ENCODE measurements at places on chromosomes 16 and 17.

GRCh38 chr16:84930298-84931106 is 80.8 kb downstream of the ZDHHC7 start:
- DNase-seq, result no peak

GRCh38 chr17:64174686-64175456 is 44.9 kb upstream of the ERN1 start:
- peak; percentile 18 for DNase-seq

- no peak for DNase-seq
These were observed 519.7 kb upstream of the CA10 start for GRCh38 chr17:52678211-52678610.

DNA sequence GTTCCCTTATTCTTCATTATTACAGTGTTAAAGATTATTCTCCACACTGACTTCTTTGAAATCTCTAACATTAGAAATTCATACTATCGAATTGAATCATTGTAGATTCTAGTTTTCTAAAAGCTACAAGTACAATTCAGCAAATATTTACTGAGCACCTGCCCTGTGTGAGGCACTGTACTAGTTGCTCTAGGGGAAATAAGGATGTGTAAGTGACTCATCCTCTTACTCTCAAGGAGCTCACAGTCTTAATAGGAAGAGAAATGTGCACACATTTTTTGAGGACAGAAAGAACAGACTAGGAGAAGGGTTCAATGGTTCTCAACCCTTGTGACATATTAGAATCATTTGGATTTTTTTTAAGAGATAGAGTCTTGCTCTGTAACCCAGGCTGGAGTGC is 7.7 kb upstream of the SLFN12L start:
- DNase-seq, result no peak

GRCh38 chr17:46191322-46192188 is 1.7 kb downstream of the KANSL1 start:
- DNase-seq, result peak; percentile 40

GRCh38 chr16:50517450-50518252 is 30.5 kb upstream of the NKD1 start:
- DNase-seq, result no peak

GRCh38 chr16:88859381-88860091 is 2.6 kb downstream of the TRAPPC2L start:
- DNase-seq, result no peak

GRCh38 chr17:60559995-60560859 is 34.2 kb upstream of the APPBP2 start:
- no peak for DNase-seq

DNA sequence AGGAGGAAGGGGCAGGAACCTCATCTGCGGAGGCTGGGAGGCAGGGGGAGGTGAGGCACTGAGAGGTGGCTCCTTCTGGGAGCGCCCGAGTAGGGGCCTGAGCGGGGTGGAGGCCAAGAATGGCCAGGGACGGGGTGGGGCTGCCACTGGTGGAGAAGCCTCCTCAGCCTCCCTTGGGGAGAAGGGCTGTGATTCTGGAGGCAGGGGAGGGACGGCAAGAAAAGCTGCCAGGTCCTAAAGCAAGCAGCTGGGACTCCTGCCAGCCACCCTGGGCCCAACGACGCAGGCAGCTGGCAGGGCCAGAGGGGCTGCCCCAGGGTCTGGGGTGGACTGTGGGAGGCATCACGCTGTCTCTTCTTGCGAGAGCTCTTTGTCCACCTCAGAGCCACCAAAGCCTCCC is 12.7 kb upstream of the MLKL start:
- DNase-seq, result no peak

DNA sequence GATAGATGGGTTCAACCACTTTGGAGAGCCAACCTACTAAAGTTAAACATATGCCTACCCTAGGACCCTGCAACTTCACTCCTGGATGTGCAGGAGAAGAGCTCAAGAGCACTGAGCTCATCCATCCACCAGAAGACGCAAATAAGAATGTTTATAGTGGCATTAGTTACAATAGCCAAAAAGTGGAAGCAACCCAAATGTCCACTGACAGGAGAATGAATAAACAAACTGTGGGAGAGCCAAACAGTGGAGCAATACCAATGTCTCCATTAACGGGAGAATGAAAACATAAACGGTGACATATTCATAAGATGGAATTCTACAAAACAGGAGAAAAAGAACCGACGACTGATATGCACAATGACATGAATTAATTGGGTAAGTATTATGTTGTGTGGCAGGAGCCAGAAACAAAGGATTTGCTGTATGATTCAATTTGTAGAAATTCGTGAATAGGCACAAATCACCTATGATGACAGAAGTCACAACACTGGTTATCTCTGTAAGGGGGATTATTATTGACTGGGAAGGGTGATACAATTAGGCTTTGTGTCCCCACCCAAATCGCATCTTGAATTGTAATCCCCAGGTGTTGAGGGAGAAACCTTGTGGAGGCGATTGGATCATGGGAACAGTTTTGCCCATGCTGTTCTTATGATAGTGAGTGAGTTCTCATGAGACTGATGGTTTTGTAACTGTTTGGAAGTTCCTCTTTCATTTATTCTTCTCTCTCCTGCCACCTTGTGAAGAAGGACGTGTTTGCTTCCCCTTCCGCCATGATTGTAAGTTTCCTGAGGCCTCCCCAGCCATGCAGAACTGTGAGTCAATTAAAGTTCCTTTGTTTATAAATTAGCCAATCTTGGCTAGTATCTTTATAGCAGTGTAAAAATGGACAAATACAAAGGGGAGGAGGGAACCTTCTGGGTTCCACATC is 57.9 kb upstream of the PLCG2 start:
- DNase-seq, result no peak

GRCh38 chr17:79883202-79883601 is 44.0 kb upstream of the CBX4 start:
- no peak for DNase-seq

DNA sequence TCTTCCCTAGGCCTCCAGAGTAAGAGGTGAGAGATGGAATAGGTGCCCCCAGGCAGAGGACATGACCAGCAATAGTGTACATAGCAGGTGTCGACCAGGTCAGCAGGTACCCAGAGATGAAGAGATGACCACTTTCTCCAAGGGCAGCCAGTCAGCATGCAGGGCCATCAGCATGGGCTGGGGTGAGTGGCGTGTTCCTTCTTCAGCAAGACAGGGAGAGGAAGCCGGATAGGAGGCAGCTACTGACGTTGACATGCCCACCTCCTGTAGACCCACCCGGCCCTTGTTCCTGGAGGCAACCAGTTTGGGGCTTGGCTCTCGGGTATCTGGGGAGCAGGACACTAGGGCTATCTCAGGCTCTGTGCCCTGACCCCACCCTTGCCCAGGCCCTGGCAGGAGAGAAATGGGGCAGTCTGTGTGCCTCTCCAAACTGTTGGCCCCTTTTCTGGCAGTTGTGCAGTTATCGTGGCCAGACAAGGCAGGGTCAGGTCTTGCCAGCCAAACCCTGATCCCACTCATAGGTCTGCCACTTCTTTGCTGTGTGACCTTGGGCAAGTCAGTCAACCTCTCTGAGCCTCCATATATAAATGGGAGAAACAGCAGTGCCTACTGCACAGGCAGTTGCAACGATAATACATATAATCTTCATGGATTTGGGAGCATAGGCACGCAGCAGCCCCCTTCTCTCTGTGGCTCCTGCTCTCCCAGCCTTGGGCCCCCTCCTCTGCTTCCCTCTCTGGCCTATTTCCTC is 1.4 kb upstream of the NDRG4 start:
- DNase-seq, result no peak

GRCh38 chr16:80277182-80277581 is 263.6 kb upstream of the DYNLRB2 start:
- DNase-seq, result no peak

GRCh38 chr16:88558457-88559442 is 11.5 kb upstream of the ZC3H18 start:
- DNase-seq, result peak; percentile 50

GRCh38 chr16:1645914-1646525 is 32.1 kb upstream of the JPT2 start:
- peak; percentile 11 for DNase-seq

Data from fibroblast of skin of right biceps (primary cell).